Cardiac muscle cell (in vitro differentiated cells and primary cell): ENCODE measurements at places on chromosomes 6 and 20.

DNA sequence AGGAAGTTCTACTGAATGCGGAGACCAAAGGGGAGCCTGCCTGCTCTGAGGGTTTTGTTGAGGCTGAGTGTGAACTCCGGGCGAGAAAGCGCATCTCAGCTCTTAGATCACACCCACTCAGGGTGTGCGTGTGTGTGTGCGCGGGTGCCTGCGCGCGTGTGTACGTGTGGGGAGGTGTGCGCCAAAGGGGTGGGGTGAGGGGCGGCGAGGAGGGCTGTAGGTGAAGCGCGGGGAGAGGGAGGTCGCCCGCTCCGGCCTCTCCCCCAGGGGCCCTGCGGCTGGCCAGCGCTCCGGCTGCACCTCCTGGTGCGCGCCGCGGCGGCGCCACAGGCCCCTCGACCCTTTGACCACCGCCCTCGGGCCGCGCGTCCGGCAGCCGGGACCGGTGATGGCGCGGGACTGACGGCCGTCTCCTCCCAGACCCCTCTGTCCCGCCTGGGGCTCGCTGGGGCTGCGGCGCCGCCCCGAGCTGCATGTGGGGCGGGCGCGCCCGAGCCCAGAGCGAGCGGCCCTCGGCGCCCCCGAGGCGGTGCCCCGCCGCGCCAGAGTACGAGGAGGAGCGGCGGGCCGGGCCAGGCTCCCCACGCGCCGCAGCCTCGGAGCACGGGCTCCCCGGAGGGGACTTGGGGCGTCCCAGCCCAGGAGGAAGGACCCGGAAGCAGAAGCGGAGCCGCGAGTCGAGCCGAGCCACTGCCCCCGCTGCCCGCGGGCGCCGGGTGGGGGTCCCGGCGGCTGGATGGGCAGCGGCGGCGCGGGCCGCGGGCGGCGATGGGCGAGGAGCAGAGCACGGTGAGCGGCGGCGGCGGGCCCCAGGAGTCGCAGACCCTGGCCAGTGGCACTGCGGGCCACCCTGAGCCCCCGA, at the start of gene RNF217:
Gene RNF217 (plus strand): TSS at position 661 of the 862 bp plus-strand sequence. CDS start 108 bp downstream, at position 769.
- H3K4me1 ChIP-seq, result peaks cover 21% of the 10 kb centered on the region
- no peaks in the 10 kb centered on the region for H3K27me3 ChIP-seq
- peak within 1 kb of the TSS; percentile 79 for H3K27ac ChIP-seq
- peak; percentile 83 for DNase-seq

GRCh38 chr6:12311106-12311505, 20.9 kb downstream of the EDN1 start:
- H3K36me3 ChIP-seq, result no peaks in the 10 kb centered on the region
- no peak overlapping the region for H3K27ac ChIP-seq
- no peaks in the 10 kb centered on the region for H3K27me3 ChIP-seq
- DNase-seq, result no peak

DNA sequence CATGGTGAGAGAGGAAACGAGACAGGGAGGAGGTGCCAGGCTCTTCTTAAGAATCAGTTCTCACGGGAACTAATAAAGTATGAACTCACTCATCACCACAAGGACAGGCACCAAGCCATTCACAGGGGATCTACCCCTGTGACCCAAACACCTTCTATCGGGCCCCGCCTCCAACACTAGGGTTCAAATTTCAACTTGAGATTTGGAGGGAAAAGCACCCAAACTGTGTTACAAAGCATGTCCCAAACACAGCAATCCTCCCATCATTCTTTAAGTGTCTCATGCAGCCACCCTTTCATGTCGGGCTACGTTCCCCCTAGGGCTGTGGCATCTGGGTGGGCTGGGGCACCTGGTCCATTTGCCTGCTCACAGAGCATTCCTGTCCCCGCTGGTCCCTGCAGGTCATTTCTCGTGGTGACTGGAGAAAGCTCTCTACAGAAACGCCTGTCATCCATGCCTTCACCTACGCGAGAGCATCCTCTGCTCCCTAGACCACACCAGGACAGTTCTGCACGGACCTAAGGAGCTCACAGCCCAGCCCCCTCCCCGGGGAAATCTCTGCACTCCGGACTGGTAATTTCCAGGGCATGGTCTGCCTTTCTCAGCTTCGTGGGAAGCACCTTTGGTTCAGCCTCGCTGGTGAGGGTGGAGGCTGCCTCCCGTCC, 79.6 kb downstream of the TTLL2 start:
- H3K27me3 ChIP-seq, result no peaks in the 10 kb centered on the region
- H3K4me1 ChIP-seq, result no peaks in the 10 kb centered on the region
- H3K27ac ChIP-seq, result no peak overlapping the region
- no peak overlapping the region for H3K4me3 ChIP-seq
- no peaks in the 10 kb centered on the region for H3K36me3 ChIP-seq
- DNase-seq, result no peak

DNA sequence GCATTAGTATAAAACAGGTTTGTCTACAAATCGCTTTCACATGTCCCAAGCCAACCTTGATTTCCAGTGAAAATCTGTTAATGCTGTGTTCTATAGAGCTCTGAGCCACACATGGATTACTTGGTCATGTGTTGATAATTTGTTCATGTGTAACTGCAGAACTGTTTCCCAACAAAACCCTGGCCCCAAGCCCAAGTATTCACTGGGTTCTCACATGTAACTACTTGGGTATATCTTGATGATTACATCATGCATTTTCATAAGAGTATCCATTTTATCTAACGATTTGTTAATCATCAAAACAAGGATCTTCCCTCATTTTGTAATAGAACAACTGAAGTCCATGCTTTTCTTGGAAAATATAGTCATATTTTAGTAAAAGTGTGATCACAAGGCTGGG, 657.6 kb downstream of the PRKN start:
- H3K4me3 ChIP-seq, result no peak overlapping the region
- H3K27me3 ChIP-seq, result no peaks in the 10 kb centered on the region
- peak; percentile 30 for DNase-seq

DNA sequence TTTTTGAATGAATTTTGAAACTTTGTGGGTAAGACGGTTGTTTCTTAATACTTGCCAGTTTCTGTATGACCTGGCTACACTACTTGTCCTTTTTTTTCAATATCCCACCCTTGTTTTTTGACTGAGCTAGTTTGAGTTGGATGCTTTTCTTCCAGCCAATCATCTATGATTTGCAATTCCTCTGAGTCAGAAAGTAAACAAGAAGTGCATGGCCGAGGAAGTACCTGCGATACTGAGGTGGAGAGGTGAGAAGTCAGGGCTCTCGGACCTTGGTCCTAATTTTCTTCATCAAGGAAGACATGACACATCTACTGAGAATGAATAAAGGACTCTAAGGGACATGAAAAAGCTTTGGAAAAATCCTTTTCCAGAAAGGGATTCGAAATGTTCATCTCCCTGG, 185.7 kb downstream of the LINC00237 start:
- H3K27ac ChIP-seq, result no peak overlapping the region
- H3K27me3 ChIP-seq, result no peaks in the 10 kb centered on the region
- no peak for DNase-seq
- no peaks in the 10 kb centered on the region for H3K4me1 ChIP-seq
- H3K36me3 ChIP-seq, result no peaks in the 10 kb centered on the region

- no peaks in the 10 kb centered on the region for H3K27me3 ChIP-seq
- DNase-seq, result no peak
- no peak overlapping the region for H3K27ac ChIP-seq
- no peaks in the 10 kb centered on the region for H3K36me3 ChIP-seq
- H3K4me1 ChIP-seq, result no peaks in the 10 kb centered on the region
Observed at GRCh38 chr6:64090352-64090751, 454.8 kb downstream of the PHF3 start.

DNA sequence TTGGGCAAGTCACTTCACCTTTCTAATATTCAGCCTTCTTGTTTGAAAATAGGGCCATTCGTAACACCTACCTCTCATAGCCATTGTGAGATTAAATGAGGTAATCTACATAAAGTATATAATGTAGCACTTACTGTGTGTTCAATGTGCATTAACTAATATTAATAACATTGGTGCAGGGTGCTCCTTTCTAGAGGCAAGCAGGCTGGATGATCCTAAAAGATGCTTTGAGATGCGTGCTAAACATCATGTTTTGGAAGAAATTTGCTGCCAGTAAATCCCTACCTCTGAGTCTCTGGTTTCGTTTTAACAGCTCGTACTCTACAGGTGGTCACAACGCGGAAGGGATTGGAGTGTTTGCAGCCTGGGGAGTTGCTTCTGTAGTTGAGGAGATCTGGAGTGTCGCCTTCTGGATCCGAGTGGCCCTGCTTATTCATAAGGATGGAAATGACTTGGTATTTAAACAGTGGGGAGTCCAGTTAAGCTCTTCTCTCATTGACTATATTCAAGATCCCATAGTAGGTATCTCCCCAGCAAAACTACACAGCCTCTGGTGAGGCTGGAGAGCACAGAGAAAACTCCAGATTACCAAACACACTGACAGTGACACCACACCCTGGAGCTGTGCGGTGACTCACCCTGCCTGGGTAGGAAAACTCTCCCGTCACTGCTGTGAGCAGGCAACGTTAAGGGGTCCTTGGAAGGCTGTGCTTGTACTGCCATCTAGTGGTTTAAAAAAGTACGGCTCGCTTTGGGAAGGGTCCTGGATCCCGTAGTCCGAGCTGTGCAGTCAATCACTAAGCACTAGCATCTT, 107.9 kb downstream of the MAP3K7 start:
- peak; percentile 86 for DNase-seq
- H3K27ac ChIP-seq, result no peak overlapping the region
- no peak overlapping the region for H3K4me3 ChIP-seq
- H3K36me3 ChIP-seq, result no peaks in the 10 kb centered on the region
- H3K27me3 ChIP-seq, result no peaks in the 10 kb centered on the region

GRCh38 chr6:26318459-26319404, 46.3 kb upstream of the BTN3A2 start:
- H3K4me3 ChIP-seq, result no peak overlapping the region
- no peak overlapping the region for H3K27ac ChIP-seq
- no peak for DNase-seq
- peaks cover 13% of the 10 kb centered on the region for H3K4me1 ChIP-seq
- H3K36me3 ChIP-seq, result no peaks in the 10 kb centered on the region

- H3K27me3 ChIP-seq, result peaks cover 67% of the 10 kb centered on the region
- no peak for DNase-seq
- no peaks in the 10 kb centered on the region for H3K36me3 ChIP-seq
- peaks cover 6% of the 10 kb centered on the region for H3K4me1 ChIP-seq
- H3K27ac ChIP-seq, result no peak overlapping the region
Observed at GRCh38 chr20:57959589-57959988, 249.8 kb upstream of the PMEPA1 start.

DNA sequence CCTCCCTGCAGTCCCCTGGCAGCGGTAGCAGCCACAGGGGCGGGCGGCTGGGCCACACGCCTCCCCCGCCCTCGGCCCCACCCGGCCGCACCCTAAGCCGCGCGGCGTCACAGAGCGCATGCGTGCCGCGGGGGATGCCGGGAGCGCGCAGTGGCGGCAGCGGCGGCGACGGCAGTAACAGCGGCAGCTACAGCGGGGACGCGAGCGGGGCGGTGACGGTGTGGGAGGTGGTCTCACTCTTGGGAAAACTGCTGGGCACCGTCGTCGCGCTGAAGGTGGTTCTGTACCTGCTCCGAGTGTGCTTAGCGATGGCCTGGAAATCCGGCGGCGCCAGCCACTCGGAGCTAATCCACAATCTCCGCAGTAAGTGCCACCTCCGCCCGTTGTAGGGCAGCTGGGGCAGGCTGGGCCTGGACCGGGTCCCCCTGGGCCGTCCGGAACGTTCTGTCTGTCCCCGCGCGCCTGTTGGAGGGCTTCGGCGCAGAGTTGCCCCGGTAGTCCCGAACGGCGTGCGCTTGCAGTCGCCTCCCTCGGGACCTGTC, at the start of gene PCMT1:
Gene PCMT1 (plus strand): TSS at position 148 of the 542 bp plus-strand sequence. CDS start 161 bp downstream, at position 309.
- no peaks in the 10 kb centered on the region for H3K27me3 ChIP-seq
- H3K4me3 ChIP-seq, result peak within 1 kb of the TSS; percentile 84
- H3K27ac ChIP-seq, result peak within 1 kb of the TSS; percentile 93
- no peaks in the 10 kb centered on the region for H3K36me3 ChIP-seq
- H3K4me1 ChIP-seq, result no peaks in the 10 kb centered on the region
- peak; percentile 94 for DNase-seq

GRCh38 chr6:138769102-138769676, 4.4 kb upstream of the CCDC28A start:
- H3K4me1 ChIP-seq, result peaks cover 6% of the 10 kb centered on the region
- H3K27me3 ChIP-seq, result no peaks in the 10 kb centered on the region
- no peaks in the 10 kb centered on the region for H3K36me3 ChIP-seq
- H3K27ac ChIP-seq, result no peak overlapping the region

GRCh38 chr20:17029698-17030097, 197.1 kb upstream of the PCSK2 start:
- no peak overlapping the region for H3K4me3 ChIP-seq
- no peaks in the 10 kb centered on the region for H3K27me3 ChIP-seq
- no peaks in the 10 kb centered on the region for H3K4me1 ChIP-seq

DNA sequence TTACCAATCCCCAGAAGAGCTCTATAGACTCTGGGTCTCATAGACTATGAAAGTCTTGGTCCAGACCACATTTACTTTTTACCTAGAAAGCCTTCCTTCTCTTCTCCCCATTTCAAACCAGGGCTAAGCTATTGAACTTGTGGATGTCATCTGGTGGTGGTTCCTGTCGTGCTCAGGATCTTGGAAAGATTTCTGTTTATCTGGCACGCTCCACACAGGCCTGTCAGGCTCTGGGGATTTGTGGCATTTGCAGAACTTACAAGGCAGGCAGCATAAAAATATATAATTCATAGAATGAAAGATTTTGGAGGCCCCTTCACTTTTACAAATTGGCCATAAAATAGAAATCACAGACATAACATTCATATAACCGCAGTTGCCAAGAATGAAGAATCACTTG, 188.1 kb downstream of the UST start:
- no peaks in the 10 kb centered on the region for H3K27me3 ChIP-seq
- peaks cover 19% of the 10 kb centered on the region for H3K4me1 ChIP-seq
- no peak overlapping the region for H3K27ac ChIP-seq
- DNase-seq, result no peak

DNA sequence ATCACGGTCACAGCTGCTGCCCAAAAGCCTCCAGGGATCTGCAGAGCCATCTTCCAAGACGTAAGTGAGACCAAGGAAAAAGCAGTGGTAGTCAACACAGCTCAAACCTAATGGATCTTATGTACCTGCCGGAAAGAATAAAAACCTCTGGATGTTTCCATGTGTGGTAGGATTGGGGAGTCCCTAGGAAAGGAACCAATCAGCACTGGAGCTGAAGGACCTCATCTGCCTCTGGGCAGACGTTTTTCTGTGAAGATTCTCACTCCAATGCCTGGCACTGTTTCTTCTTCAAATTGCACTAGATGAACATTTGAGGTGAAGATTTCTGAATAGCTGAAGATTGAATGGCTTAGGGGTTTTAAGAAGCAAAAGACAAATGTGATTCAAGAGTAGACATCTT, at the start of gene HLA-DQB2:
Gene HLA-DQB2 (minus strand): TSS at position 112 of the 400 bp plus-strand sequence. CDS start 62 bp downstream, at position 50.
- H3K4me1 ChIP-seq, result no peaks in the 10 kb centered on the region
- DNase-seq, result no peak
- no peak within 1 kb of the TSS for H3K4me3 ChIP-seq
- H3K36me3 ChIP-seq, result no peaks in the 10 kb centered on the region
- no peaks in the 10 kb centered on the region for H3K27me3 ChIP-seq

GRCh38 chr6:89190741-89191140, 26.4 kb downstream of the GABRR1 start:
- H3K27ac ChIP-seq, result no peak overlapping the region
- no peaks in the 10 kb centered on the region for H3K27me3 ChIP-seq
- no peak overlapping the region for H3K4me3 ChIP-seq
- no peaks in the 10 kb centered on the region for H3K36me3 ChIP-seq

GRCh38 chr20:2707353-2708072, 14.9 kb downstream of the EBF4 start:
- H3K27me3 ChIP-seq, result no peaks in the 10 kb centered on the region
- no peaks in the 10 kb centered on the region for H3K4me1 ChIP-seq
- no peak for DNase-seq
- H3K4me3 ChIP-seq, result no peak overlapping the region
